ENCODE measurements at places on chromosomes 12 and 14.

DNA sequence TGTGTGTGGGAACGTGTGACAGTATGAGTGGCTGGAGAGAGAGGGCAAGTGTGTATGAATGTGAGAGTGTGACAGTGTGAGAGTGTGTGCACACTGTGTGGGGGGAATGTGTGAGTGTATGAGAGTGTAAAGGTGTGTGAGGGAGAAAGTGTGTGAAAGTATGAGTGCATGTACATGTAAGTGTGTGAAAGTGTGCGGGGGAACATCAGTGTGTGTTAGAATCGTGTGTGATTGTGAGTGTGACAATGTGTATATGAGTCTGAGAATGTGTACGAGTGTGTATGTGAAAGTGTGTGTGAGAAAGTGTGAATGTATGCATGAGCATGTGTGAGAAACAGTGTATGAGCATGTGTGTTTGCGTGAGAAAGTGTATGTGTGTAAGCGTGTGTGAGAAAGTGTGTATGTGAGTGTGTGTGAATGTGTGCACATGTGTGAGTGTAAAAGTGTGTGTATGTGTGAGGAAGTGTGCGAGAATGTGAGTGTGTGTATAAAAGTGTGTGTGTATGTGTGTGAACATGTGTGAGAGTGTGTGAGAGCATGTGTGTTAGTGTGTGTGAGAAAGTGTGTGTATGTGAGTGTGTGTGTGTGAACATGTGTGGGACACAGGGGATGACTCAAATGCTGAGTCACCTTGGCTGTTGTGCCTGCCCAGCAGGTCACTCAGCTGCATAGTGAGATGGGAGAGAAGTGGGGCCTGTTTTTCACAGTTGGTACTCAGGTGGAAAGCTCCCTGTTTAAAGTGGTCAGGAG, 220.5 kb upstream of the TBX3 start:
- no peak for DNase-seq

DNA sequence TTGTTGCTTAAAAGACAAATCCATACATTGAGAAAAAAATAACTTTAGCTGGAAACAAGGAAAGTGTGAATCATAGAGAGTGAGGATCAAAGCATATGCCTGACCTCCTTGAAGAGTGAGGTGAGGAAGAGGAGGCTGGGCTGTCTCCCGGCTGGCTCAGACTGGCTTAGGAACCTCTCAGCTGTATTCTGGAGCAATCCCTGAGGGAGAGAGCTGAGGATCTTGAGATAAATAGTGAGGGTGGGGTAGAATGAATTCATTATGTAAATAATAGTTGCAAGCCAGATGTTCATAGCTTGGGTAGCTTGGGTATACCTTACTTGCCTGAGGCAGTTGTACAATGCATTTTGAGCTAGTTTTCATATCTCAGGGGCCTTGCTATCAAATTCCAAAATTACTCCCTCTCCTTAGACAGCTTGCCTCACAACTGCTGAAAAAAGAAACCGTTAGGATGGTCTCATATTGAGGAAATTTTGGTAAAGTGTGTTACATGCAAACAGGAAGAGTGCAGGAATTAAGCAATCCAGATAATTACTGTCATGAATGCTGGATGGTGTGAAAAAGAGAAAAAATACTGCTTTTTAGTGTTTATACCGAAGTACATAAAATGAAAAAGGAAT, 30.5 kb upstream of the SLC15A5 start:
- DNase-seq: no peak

DNA sequence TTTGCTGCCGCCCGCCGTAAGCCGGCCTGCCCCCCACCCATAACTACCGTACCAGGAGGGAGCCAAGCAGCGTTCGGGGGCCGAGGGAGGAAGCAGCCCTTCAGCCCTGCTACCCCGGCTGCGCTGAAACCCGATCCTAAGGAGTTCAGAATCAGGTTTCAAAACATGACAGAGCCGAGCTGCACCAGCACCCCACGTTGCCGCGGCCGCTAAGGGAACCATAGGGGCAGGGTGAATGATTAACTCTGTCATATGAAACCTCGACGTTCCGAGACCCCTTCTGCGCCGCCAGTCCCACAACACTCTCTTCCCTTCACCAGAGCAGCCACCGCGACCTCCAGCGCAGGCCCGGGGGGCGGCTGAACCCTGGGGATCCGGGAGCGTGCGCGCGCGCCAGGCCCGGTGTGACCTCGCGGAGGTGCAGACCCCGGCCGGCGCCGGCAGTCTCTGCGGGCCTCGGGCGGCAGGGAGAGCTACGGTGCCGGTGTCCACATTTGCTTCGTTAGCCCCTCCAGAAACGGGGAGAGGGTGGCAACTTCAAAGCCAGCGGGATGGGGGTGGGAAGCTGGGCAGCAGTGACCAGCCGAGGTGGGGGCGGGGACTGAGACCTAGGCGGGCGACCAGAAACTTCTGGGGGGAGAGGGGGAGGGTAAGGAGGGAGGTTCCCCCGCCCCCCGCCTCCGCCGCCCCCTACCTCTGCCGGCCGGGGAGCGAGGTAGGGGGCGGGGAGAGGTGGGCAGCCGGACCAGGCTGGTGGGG, 1.6 kb downstream of the SIX4 start:
- peak; percentile 25 for DNase-seq

GRCh38 chr14:65703996-65704395, 291.5 kb downstream of the FUT8 start:
- no peak for DNase-seq

- DNase-seq: no peak
These were observed 186.5 kb downstream of the CHST11 start for GRCh38 chr12:104643093-104643818.

DNA sequence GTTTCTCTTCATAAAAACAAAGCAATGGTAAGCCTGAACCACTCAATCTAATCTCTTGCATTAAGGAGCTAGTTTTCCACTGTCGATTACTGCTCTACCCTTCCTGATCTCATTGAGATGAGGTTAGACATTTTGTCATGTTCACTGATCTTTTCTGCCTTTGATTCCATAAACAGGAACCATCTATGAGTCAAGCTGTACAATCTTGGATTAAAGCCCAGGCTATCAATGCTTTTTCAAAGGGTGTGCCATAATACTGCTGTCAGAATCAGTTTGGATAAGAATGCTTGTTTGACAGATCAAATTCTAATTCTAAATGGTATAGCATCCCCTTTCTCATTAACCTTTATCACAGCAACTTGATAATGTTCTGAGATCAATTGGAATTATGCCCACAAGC, 16.1 kb downstream of the GRIP1 start:
- no peak for DNase-seq

DNA sequence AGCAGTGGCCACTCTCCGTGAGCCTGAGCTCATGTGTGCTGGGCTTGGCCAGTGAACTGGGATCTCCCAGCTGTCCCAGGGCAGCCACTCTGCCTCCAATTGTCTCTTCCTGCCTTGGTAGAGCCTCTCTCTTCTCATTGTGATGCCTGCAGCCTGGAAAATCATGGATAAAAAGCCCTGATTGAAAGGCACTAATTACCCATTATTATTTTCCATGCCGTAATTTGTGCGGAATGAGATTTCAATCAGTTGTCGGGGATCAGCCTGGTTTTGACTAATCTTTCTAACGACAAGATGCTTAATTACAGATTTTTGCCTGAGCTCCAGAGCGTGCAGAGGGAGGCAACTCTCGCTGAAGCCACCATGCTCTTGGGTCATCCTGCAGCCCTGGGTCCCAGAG, 52.7 kb downstream of the ESRRB start:
- no peak for DNase-seq

- DNase-seq: no peak
These were observed 327.2 kb downstream of the BTG1 start for GRCh38 chr12:91818227-91819131.

DNA sequence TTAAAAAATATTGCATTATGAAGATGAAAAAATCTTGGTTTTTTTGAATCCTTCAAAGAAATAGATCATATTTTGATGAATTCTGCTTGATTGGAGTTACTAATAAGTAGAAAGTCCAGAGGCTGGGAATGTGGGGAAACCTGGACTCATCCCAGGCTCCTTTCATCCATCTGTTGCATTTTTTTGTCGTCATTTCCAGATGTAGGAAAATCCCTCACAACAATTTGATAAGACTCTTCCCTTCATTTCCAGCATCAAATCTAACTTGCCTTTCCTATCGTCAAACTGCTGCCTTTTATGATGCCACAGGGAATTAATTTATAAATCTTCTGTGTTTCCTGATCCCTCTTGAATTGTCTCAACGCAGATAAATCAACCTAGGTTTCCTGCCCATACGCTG, 211.6 kb downstream of the FBXL14 start:
- no peak for DNase-seq

GRCh38 chr14:79383031-79383430, 828.3 kb downstream of the DIO2 start:
- DNase-seq: no peak

DNA sequence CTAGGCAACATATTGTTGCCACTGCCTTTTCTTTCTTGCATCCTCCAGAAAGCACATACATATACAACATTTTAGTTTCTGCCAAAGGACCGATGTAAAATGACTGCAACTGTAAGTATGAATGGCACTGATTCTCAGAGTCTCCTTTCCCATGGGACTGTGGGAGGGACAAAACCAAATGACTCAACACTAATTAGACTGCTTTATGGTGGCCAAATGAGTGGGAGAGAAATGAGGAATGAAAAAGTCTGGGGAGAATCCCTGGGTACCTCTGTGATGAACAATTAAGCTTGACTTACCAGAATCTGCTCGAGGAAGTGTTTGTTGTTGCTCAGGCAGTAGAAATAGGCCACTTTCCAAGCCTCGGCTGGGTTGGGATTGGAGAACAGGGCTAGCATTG, 10.1 kb downstream of the ZFYVE26 start:
- DNase-seq: no peak

GRCh38 chr12:68953536-68953935, 20.6 kb upstream of the CPM start:
- DNase-seq: no peak

DNA sequence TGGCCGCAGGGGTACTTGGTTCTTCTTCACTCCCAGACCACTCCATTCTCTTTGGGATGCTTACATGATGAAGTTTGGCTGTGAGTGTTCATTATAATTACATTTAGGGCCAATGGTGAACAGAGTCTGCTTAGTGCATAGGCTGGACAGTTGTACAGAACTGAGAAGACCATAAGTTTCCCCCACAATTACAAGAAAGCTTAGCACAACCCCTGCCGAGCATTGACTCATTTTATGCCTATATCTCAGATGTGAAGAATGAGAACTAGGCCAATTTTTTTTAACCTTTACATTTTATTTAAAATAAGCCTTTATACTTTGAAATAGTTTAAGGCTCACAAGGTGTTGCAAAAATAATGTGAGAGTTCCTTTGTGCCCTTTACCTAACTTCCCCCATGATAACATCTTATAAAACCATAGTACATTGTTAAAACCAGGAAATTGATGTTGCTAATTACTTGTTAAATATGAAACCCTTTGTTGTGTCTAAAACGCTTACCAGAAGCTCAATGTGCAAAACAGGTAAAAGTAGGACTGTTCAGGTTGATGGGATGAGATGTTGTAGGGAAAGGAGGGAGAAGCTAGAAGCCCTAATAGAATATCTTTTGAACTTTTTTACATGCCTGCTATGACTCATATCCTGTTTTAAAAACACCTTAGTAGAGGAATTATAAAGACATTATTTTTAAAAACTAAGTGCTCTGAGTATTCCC, 47.2 kb downstream of the ALDH1L2 start:
- DNase-seq: no peak

DNA sequence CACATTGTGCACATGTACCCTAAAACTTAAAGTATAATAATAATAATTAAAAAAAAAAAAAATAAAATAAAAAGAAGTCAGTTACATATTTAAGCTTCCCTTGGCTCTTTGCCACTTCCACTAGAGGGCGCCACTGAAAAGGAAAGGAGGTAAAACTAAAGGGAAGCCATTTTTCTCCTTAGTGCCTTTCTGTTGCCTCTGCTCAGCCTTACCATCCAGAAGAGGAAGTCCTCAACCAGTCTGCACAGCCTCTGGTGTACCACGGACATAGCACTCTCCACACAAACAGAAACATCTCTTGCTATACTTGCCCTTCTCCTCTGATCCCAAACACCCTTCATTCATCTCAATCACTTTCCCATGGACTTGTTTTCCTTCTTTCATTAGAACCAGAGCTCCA, 169.0 kb upstream of the EEA1 start:
- peak; percentile 89 for DNase-seq

GRCh38 chr12:106816231-106816630, 41.7 kb downstream of the RIC8B start:
- DNase-seq: no peak

DNA sequence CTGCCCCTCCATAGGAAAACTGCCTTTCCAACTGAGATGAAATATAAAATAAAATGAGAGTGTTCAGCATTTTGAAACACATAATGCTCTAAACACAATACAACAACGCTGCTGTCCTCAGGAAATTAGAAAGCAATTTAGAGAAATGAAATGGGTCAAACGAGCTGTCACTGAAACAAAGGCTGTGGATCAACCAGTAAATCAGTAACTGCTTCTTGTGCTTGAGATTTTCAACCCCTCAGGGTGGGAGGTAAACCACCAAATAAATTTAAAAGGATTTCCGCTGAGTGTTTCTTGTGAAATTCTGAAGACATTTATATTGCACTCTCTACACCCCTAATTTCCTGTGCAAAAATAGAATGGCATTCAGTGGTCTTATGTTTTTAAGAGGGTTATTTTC, 657.1 kb upstream of the SEL1L start:
- no peak for DNase-seq

DNA sequence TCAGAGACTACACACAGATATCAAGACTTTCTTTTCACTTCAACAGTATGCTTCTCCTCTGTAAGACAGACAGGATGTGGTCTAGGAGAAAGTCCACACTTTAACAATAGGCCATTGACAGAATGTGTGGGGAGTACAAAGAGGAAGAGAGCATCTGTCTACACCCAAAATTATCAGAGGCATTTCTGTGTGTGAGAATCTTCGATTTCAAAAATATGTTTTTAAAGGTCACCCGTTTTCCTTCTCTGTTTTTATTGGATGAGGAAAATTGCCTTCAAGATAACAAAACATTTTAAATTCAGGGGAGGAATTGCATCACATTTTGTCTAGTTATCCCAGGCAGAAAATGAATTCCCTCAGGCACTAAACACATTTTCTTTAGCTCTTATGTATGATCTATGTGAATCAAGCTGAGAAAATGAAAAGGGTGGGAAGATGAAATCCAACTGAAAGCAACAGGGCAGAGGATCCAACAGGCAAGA, 16.4 kb downstream of the NAV3 start:
- no peak for DNase-seq

- no peak for DNase-seq
These were observed 64.6 kb downstream of the B4GALNT3 start for GRCh38 chr12:524167-524951.

- DNase-seq: no peak
These were observed 51.4 kb upstream of the CCT2 start for GRCh38 chr12:69533844-69534243.

DNA sequence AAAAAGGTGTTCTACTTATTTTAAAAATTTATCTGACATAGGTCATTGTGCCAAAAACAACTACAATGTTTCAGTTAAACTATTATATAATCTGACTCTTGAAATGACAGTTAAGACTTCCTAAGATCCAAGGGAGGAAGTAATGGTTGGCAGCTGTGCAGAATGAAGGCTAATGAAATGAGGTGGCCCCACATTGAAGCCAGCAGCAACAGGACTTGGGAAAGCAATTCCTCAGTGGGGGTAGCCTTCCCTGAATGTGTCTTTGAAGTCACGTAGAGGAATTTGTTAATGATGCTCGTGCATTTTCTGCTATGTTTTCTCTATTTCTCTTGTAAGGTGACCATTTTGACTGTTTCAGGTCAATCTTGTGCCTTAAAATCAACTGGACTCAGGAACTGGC, 162.4 kb upstream of the DAAM1 start:
- no peak for DNase-seq
